ENCODE measurements at places on chromosomes 1 and 21. TPM values are rescaled to one million over a fixed set of nuclear protein-coding genes. Genes with fewer than 3 reads are reported as not detected.

- DNase-seq: no peak
Observed at GRCh38 chr1:231196728-231197127, 34.9 kb downstream of the TRIM67 start.

GRCh38 chr21:14559102-14559501, 13.0 kb upstream of the SAMSN1 start:
- DNase-seq: no peak

- DNase-seq: no peak
Observed at GRCh38 chr1:100713626-100714025, 5.9 kb upstream of the VCAM1 start.

- no peak for DNase-seq
Observed at GRCh38 chr1:201456499-201457309, 12.3 kb downstream of the PHLDA3 start.

DNA sequence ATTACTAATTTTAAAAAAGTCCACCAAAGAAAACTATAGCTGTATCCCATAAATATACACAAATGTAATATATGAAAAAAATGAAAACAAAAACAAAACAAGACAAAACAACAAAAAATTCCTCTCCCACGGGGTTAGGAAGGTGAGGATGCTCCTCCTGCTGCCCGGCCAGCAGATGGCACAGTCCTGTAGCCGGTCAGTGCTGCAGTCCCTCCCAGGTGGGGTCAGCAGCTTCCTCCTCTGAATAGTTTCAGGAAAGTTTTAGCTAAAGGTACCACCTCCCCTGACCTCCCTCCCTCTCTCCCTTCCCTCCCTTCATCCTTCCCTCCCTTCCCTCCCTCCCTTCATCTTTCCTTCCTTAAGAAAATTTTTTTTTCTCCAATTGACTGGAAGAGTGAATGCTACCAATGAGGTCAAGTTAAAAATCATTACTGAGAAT, 67.8 kb upstream of the BCL10 start:
- DNase-seq: no peak

DNA sequence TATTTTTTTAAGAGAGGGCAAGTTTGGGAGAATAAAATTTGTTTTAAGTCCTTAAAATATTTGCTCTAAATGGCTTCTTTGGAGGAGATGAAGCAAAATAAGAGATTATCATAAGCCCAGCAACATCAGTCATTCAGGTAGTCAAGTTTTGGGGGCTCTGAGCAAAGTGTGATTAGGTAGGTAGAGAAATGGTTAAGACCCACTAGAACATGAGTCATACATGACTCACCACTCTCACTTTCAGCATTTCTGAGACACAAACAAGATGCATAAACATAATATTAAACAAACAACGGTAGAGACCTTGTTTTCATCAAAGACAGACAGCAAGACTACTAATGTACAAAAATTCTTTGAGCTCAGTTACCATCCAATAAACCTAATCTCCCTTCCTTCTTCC, 272.2 kb downstream of the LMO4 start:
- DNase-seq: peak; percentile 2

GRCh38 chr21:42836767-42837301, 42.5 kb downstream of the WDR4 start:
- no peak for DNase-seq

GRCh38 chr21:44520326-44521300, 19.4 kb downstream of the KRTAP10-1 start:
- DNase-seq: no peak

DNA sequence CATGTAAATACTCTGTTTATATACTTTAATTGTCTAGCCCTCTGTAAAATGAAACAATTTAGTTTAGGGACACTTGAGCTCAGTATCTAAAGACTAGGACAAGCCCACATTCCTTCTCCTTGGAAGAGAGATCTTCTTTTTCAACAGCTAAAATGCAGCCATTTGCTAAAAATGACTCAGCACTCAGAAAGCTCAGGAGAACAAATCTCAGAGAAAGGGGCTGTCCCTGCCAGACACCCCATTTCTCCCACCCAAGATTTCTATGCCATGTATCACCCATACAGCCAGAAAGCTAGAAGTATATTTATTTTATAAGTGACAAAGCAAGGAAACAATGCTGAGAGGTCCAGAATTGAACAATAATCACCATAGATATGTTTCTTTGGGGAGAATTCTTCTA, 23.2 kb upstream of the PRDX6 start:
- no peak for DNase-seq

DNA sequence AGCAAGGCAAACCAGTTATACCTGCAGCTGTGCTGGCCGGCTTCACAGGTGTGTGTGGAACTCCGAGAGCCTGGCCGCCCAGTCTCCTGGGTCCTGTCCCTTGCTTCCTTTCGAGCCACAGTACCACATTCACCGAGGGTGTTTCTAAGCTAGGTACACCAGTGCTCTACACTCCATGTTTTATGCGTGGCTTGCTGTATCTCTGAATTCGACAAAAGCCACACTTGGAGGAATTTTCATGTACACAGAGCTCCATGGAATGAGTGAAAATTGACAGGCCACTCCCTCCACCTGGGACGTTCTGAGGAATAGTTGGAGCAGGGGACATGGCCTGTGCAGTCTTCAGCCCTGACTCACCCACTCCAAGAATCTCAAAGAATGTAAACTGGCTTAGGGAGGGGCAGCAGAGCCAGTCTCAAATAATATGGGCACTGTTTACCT, 14.0 kb downstream of the ETS2 start:
- no peak for DNase-seq

- no peak for DNase-seq
Observed at GRCh38 chr1:2257245-2257627, 29.1 kb downstream of the SKI start.

GRCh38 chr1:235735621-235736020, 86.0 kb upstream of the GNG4 start:
- no peak for DNase-seq

GRCh38 chr1:16122350-16122881, 33.5 kb downstream of the EPHA2 start:
- no peak for DNase-seq

- no peak for DNase-seq
Observed at GRCh38 chr1:247419336-247419735, 3.4 kb downstream of the NLRP3 start.

DNA sequence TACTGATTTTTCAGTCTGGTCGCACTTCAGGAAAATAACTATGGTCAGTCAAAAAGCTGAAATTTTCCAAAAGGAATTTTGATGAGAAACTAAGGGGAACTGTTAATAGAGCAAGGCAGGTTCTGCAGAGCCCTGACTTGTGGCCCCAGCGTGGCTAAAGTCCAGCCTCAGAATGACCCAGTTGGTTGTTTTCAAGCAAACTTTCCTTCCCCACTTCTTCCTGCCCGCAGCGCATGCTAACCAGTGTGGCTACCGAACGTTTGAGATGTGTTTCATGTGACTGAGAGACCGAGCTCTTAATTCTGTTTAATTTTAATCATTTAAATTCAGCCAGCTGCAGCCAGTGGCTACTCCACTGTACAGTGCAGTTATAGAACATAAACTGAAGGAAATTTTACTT, 6.2 kb upstream of the IL10RB start:
- no peak for DNase-seq

DNA sequence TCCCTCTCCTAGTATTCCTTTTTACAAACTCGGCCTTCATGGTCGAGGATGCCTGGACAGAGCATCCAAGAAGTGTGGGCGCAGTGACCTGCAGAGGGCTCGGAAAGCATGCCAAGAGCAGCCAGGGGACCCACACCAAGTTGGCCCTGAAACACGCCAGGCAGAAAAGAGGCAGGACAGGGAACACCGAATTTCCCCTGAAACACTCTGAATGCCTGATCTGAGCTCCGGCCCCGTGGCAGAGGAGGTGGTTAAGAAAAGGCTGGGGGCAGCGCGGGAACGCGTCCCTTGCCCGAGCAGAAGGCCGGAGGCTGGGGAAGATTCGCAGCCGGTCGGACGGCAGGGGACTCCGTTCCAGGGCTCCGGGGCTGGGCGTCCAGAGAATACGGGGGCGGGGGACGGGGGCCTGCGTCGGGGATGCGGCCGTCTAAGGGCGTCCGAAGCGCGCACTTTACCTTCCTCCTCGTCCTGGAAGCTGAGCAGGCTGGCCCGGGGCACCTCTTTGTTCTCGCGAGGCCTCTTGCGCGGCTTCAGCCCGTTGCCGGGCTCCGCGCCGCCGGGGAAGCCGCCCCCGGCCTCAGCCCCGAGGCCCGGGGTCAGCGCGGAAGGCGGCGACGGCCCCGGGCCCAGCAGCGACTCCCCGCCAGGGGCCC, 558 bp downstream of the PAXBP1 start:
- peak; percentile 73 for DNase-seq

- DNase-seq: no peak
Observed at GRCh38 chr1:196678510-196678884, 26.7 kb downstream of the CFH start.

DNA sequence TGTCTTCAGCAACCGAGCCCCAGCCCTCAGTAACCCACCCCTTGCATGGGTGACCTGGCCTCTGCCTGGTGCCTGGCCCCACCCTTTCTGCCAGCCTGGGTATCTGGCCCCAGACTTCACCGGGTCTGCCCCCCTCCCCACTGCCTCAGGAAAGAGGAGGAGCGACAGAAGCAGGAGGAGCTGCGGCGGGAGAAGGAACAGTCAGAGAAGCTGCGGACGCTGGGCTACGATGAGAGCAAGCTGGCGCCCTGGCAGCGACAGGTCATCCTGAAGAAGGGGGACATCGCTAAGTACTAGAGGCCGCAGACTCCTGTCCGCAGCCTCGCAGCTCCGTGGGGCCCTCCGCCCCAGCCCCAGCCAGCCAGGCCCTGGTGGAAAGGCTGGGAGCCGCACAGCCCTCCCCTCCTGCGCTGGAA, 6.1 kb downstream of the TNFRSF25 start:
- no peak for DNase-seq

- DNase-seq: peak; percentile 61
Observed at GRCh38 chr1:205504311-205505075, at the start of gene CDK18. TSS of gene CDK18 (plus strand) at chr1:205504669. CDS start at chr1:205523168, 18,499 bp downstream.

GRCh38 chr1:31790641-31791091, 25.2 kb downstream of the SPOCD1 start:
- DNase-seq: no peak

DNA sequence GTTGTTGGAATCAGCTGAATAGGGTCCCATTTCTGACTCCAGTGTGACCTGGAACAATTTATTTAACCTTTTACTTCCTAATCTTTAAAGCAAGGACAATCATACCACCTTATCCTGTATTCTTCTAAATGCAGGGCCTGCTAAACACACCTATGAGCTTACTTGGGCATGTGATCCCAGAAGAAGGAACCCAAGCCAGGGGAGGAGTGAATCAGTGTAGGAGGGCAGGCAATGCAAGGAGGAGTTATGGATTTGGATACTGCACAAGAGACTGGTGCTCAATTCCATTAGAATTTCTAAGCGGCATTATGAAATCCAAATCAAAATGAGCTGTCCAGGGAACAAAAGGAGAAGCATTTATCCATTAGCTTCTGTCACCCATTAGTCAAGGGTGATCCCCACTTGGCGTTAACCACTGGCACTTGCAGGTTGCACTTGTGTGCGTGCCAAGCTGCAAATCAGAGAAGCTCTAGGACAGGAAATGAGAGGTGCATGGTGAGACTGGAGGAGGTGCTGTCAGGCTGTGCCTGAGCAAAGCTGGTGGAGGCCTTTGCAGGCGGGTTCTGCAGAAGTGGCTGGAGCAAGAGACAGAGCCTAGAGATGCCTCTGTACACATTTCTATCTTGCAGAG, 297.2 kb upstream of the PLXNA2 start:
- no peak for DNase-seq

GRCh38 chr1:47340227-47340626, 6.6 kb downstream of the CMPK1 start:
- no peak for DNase-seq

DNA sequence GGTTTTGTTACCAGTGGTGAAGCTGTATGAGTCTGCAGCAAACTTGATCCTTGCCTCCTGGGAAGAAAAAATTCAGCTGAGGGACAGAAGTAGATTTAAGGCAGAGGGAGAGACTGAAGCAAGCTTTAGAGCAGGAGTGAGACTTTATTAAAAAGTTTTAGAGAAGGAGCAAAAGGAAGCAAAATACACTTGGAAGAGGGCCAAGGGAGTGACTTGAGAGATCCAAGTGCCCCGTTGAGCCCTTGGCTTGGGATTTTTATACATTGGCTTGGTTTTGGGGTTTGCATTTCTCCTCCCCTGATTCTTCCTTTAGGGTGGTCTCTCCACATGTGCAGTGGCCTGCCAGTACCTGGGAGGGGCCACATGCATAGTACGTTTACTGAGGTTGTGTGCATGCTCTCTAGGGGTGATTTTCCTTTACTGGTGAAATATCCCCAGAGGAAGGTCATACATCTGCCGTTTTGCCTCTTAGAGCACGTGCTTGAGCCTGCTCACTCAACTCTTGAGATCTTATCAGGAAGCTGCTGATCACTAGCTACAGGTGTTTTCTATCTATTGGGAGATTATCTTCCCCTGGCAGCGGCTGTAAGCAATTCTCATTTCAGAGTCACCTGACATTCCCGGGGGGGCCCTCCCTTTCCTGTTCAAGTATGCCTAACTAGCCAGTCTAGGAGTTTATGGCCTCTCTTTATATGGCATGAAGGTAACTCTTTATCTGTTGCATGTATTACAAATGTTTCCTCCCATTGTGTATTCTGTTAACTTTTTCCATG, 20.3 kb downstream of the FASLG start:
- no peak for DNase-seq

DNA sequence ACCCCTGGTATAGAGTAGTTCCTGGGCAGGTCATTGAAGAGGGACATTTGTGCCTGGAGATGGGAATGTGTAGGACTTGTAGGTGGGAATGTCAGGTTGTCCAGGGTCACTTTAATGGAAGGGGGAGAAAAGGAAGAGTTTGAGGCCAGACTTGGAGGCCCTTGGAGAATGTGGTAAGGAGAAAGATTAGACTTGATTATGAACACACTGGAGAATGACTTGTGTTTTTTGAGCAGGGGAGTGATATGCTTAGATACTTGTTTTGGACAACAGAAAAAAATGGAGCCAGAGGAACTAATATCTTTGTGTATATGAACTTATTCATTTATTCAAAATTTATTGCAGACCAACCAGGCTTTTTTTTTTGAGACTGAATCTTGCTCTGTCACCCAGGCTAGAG, 17.9 kb downstream of the ELAPOR1 start:
- no peak for DNase-seq

GRCh38 chr1:225435487-225435886, 7.6 kb upstream of the LBR start:
- DNase-seq: no peak

GRCh38 chr1:58596631-58597052, 19.6 kb upstream of the TACSTD2 start:
- no peak for DNase-seq

GRCh38 chr1:155179112-155180031, 5.7 kb downstream of the TRIM46 start:
- DNase-seq: no peak

GRCh38 chr1:56688522-56689026, 43.5 kb downstream of the PRKAA2 start:
- DNase-seq: no peak

Gene CRP
- total RNA-seq: not detected

Gene TP73
- under 0.01 TPM for total RNA-seq

Gene PKP1
- under 0.01 TPM for total RNA-seq

Gene SYT14
- not detected for total RNA-seq

Gene TPTE
- not detected for total RNA-seq

Gene LEFTY2
- total RNA-seq: 0.27 TPM

Gene LRRC71
- total RNA-seq: not detected

Gene LEFTY1
- under 0.01 TPM for total RNA-seq

Gene ATPAF1
- total RNA-seq: 24.5 TPM

Gene MAST2
- 24.0 TPM for total RNA-seq

Gene LRRC3
- total RNA-seq: 1.1 TPM
